ENCODE measurements at places on chromosomes 3 and 15. TPM values are rescaled to one million over a fixed set of nuclear protein-coding genes. Genes with fewer than 3 reads are reported as not detected.

ATP13A5 gene
- total RNA-seq: not detected

MUSTN1 gene
- 26.5 TPM for total RNA-seq

CSPG5 gene
- total RNA-seq: 0.35 TPM

ACKR4 gene
- 2.8 TPM for total RNA-seq

DGKG gene
- total RNA-seq: 31.1 TPM

A4GNT gene
- total RNA-seq: not detected

CNOT10 gene
- total RNA-seq: 17.9 TPM

PCLAF gene
- 1.1 TPM for total RNA-seq

PLAAT1 gene
- total RNA-seq: 4.2 TPM

TGM4 gene
- total RNA-seq: not detected

SCAANT1 gene
- total RNA-seq: not detected

ISL2 gene
- total RNA-seq: not detected

GRK7 gene
- total RNA-seq: not detected

GALK2 gene
- 36.5 TPM for total RNA-seq

RASA2 gene
- total RNA-seq: 6.4 TPM

NGLY1 gene
- 35.9 TPM for total RNA-seq

ITGA11 gene
- total RNA-seq: 32.6 TPM

C3orf49 gene
- not detected for total RNA-seq

GOLGA8K gene
- not detected for total RNA-seq

LRRC49 gene
- 70.9 TPM for total RNA-seq

SMCO1 gene
- total RNA-seq: 78.6 TPM

CCR9 gene
- total RNA-seq: not detected

WDR93 gene
- total RNA-seq: not detected

TIMP4 gene
- total RNA-seq: 23.8 TPM

ADAMTS9 gene
- 19.9 TPM for total RNA-seq

UCN2 gene
- total RNA-seq: not detected

ZBBX gene
- not detected for total RNA-seq

DMXL2 gene
- 7.1 TPM for total RNA-seq

DISP2 gene
- total RNA-seq: 3.9 TPM

WDR48 gene
- total RNA-seq: 28.9 TPM

ADCY5 gene
- total RNA-seq: 232 TPM

IDH3A gene
- total RNA-seq: 425 TPM

ZKSCAN7 gene
- total RNA-seq: 2.1 TPM

AGBL1 gene
- not detected for total RNA-seq

KLHL6 gene
- total RNA-seq: 0.97 TPM

FBXO40 gene
- 182 TPM for total RNA-seq

PFN2 gene
- 71.2 TPM for total RNA-seq

GOLGA6L7 gene
- total RNA-seq: not detected

ZMYND10 gene
- total RNA-seq: not detected

GXYLT2 gene
- total RNA-seq: 9.8 TPM

GOLGA8R gene
- total RNA-seq: 3.6 TPM

IQCF5 gene
- total RNA-seq: not detected

THSD4 gene
- total RNA-seq: 73.1 TPM

CCR1 gene
- total RNA-seq: 3.8 TPM

SLC22A13 gene
- total RNA-seq: not detected

CPEB1 gene
- 1.9 TPM for total RNA-seq

ABI3BP gene
- 40.7 TPM for total RNA-seq

WDR82 gene
- 62.3 TPM for total RNA-seq

CELSR3 gene
- 0.38 TPM for total RNA-seq

CTDSPL gene
- total RNA-seq: 47.3 TPM

ATP13A4 gene
- 0.38 TPM for total RNA-seq

HGD gene
- not detected for total RNA-seq

CHRD gene
- 8.7 TPM for total RNA-seq

ROBO1 gene
- 10.8 TPM for total RNA-seq

SLC28A2 gene
- not detected for total RNA-seq

U2SURP gene
- 41.9 TPM for total RNA-seq

Data from Right ventricle myocardium inferior (tissue), 1 donor.